Activated CD4-positive, alpha-beta T cell treated with anti-CD3 and anti-CD28 coated beads, Interleukin-2, amount 50 U/mL, for 48 hours (primary cell): ENCODE measurements at places on chromosomes 2 and 18.

GRCh38 chr2:234556848-234557573 lies 60.1 kb upstream of the ARL4C start:
- no peak for DNase-seq

- DNase-seq: no peak
Observed at GRCh38 chr2:19800796-19801195, 101.0 kb downstream of the TTC32 start.

- no peak for DNase-seq
Observed at GRCh38 chr2:134425724-134426496, 172.0 kb downstream of the MGAT5 start.

DNA sequence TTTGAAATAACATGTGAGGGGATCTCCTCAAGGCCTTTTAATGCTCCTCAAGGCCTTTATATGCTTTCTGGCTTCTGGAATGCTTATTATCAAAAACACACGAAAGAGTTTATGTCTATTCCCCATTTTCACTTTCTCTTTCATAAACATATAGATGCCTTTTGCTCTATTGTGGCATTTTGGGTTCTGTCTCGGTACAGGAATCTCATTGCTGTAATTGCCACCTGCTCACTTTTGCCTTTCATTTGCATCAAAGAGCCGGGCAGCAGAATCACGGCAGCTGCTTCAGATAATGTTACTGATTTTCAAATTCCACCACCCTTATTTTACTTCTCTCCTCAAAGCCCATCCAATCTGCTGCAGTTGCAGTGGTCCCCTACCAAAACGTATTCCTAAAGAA lies 54.8 kb upstream of the LPIN2 start:
- no peak for DNase-seq

DNA sequence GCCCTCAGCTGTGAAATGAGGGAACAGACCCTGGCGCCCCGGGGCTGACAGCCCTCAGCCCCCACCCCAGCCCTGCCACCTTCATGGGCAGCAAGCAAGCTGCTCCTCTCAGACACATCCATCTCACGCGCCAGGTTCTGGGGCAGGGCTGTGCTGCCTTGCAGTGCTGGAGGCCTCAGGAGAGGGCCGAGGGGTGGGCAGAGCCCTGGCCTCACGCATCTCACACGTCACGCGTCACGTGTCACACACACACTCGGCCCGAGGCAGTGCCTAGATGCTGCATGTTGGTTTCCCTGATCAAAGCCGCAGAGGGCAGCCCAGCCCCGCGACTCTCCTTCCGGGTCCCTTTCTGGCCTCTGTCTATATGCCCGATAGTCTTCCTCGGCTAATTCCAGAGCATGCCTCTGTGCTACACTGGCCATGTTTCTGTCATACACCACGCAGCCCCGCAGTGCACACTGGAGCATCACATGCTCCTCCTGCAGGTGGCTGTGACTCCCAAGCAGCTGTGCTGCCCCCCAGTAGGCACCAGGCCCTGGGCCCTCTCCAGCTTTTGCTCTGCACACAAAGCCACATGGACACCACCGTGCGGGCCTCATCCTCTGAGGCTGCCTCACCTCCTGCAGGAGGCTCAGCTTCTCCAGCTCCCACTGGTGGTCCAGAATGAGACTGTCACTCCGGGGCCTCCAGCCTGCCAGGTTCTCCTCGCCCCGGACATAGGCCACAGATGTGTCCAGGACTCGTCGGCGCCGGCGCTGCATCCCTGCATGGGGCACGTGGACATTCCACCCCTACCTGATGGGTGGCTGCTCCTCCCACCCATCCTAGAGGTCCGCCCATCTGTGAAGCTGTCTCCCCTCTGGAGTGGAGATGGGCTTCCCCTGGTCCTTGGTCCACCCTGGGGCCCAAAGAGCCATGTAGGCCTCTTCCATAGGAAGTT lies 31.4 kb downstream of the AQP12A start:
- DNase-seq: no peak

DNA sequence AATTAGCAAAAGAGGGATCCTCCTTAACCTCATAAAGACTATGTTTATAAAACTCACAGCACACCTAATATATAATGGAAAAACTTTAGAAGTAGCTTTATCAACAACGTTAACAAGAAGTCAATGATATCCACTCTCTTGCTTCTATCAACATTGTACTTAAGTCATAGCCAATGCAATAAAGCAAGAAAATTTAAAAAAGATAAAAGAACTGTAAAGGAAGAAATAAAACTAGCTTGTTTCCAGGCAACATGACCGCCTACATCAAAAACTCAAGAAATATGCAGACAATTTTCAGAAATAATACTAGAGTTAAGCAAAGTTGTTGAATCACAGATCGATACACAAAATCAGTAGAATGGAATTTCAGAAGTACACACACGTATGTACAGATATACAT lies 375.5 kb upstream of the SPRED2 start:
- DNase-seq: no peak

GRCh38 chr2:232505856-232506255 lies 14.3 kb upstream of the PRSS56 start:
- no peak for DNase-seq

DNA sequence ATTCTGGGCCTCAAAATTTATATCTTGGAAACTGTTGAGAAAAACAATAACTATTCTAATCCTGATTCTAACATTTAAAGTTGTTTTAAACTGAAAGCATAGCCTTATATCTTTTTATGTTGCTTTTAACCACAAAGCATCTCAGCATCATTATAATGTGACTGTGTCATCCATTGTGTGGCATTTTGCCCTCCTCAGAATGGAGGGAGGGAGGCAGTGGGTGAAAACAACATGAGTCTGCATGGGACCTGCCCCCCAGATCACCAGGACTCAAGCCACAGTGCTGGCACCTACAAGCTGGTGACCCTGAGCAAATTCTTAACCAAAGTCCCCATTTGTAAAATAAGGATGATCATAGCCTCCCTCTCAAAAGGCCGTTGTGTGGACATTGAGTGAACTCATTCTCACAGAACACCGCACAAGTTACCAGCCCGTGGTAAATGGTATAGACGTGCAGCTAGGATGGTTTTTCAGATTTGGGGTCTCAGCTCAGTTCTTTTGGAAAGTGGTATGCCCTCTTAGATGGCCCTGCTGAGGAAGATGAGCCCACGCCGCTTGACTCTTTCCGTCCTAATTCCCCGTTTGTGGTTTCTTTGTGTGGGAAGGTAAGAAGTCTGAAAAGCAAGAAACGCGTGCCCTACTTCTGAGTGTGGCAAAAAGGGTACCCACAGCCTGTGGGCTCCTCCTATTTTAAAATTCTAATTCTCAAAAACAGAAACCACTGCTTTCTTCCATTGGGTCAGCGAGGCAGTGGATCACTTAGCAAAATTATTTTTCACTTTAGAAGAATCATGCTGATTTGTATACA lies 305.0 kb upstream of the ID2 start:
- peak; percentile 34 for DNase-seq

DNA sequence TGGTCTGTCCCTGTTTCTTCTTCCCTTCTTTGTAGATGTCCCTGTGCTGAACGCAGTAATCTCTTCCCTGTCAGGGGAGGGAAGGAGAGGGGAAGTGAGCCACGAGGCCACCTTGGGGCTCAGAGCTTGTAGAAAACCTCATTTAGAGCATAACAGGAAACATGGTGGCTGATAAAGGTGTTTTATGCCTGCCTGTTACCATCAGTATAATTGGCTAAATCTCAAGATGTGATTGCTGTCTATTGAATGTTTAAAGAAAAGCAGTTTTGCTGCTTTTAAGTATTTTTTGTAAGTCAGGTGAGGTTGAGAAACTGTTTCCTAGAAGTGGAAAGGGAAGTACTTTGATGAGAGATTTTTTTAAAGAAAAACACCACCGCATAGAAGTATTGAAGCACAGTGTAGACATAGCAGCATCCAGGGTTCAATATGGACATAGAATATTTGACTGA lies 59.7 kb upstream of the PDK1 start:
- peak; percentile 14 for DNase-seq

DNA sequence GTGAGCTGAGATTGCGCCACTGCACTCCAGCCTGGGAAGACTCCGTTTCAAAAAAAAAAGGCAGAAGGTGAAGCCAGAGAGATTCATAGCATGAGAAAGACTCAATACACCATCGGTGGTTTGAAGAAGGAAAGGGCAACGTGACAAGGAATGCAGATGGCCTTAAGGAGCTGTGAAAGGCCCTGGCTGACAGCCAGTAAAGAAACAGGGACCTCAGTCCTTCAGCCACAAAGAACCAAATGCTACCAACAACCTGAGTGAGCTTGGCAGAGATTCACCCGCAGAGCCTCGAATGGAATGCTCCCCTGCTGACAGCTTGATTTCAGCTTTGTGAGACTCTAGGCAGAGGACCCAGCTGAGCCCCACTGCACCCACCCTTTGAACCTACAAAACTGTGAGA lies 154.9 kb upstream of the NDUFV2 start:
- no peak for DNase-seq

DNA sequence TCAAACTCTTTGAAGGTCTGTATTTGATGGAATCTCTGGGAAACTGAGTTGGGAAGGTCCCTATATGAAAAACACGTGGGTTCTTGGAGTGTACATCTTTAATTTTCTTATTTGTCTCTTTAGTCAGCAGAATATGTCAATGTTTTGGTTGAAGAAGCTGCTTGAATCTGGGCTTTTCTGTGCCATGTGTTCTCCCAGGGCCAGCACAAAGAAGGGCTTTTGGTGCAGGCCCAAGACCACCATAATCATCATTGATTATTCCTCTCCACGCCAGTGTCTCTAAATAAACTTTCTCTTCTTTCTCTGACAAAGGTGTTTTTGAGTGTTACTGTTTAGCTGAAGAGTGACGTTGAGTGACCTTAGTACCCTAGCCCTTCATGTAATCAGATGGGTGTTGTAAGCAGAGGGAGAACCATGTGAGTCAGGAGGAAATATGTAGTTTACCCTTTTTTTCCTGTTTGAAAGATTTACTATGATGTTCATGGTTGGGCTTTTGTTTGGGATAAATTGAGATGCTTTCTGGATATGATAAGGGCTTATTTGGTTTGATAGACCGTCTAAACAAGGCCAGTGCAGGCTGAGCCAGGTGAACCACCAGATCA lies 11.6 kb upstream of the TNP1 start:
- DNase-seq: no peak

DNA sequence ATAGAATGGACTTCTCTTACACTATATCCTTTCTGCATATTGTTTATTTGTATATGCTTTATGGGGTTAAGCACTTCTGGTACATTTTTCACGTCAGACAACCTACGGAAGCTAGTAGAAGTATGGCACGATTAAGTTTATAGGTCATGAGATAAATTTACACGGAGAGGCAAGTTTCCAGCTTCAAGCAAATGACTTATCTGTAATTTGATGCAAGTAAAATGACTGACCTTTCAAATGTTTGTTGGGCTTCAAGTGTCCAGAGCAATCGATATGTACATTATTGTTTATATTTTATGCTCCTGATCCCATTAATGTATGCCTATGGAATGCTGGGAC lies 97.5 kb upstream of the EFEMP1 start:
- no peak for DNase-seq

- no peak for DNase-seq
Observed at GRCh38 chr18:12376034-12376753, 833 bp downstream of the AFG3L2 start.

DNA sequence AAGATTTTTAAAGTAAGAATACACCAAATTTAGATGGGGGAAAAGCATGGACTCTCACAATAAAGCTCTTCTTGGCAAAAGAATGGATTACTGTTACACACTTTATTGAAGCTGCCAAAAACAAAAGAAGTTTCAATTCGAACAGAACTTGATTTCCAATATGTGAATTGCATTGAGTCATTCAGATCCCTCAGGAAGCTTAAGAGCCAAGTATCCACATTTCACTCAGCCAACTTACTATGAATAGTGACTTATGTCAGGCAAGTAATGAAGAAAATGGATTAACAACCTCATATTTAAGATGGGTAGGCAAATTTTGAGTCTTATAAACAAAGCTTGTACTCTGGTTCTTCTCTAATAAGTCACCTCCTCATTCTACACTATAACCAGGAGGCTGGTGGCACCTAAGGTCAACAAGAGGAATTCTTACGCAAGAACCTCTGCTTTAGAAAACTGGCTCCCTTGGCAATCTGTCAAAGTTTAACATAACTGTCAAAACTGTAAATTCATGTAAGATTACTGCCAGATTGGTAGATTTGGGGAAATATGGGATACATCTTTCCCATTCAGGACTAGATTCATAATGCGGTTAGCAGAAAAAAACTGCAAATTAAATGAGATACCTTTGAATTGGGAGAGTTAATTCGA lies 6.0 kb downstream of the HADHA start:
- DNase-seq: no peak

DNA sequence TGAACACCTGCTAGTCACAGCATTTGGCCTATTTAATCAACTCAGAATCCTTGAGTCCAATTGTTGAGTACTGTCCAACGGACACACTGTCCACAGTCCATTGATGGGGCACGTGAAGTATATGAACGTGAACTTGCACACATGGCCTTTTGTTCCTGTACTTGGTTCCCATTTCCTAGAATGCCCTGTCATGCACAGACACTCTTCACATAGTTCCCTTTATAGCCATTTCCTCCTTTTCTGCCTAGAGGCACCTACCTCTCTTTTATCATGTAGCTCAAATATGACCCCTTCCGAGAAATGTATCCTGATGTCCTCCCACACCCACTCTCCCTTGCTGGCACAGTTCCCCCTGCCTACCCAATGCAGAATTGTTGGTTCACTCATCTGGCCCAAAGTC lies 8.7 kb upstream of the CRYGA start:
- DNase-seq: no peak

DNA sequence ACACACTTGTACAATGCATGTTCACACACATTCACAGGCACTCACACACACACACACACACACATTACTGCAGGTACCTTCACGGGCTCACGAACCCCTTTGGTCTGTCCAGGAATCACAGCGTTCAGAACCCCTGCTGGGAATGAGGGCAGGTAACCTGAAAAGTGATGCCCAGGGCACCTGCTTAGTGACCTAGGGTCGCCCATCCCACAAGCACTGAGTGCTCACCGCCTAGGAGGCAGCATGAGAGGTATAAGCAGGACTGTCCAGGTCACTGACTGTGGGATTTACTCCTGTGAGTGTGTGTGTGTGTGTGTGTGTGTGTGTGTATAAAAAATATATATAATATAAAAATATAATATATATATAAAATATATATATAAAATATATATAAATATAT lies 150.9 kb downstream of the GALR1 start:
- no peak for DNase-seq

GRCh38 chr2:8455236-8456150 lies 226.4 kb upstream of the ID2 start:
- no peak for DNase-seq

- DNase-seq: no peak
Observed at GRCh38 chr18:7383002-7383980, 152.4 kb downstream of the LRRC30 start.

GRCh38 chr2:212114489-212114888 lies 424.1 kb downstream of the ERBB4 start:
- DNase-seq: no peak

- DNase-seq: no peak
Observed at GRCh38 chr18:58557008-58557435, 71.9 kb downstream of the ALPK2 start.

GRCh38 chr2:239590995-239591915 lies 190.4 kb upstream of the HDAC4 start:
- DNase-seq: no peak

GRCh38 chr2:70044290-70045040 lies 42.8 kb upstream of the PCBP1 start:
- no peak for DNase-seq

GRCh38 chr2:42008241-42008921 lies 39.4 kb upstream of the PKDCC start:
- DNase-seq: no peak

- DNase-seq: peak; percentile 14
Observed at GRCh38 chr2:203453858-203454451, 81.1 kb downstream of the RAPH1 start.
